ENCODE measurements at places on chromosomes 5 and 9. TPM values are rescaled to one million over a fixed set of nuclear protein-coding genes. Genes with fewer than 3 reads are reported as not detected.

Gene PCDHA10
- total RNA-seq, result 0.56 TPM

Gene SPINK13
- total RNA-seq, result not detected

Gene DPP7
- 76.0 TPM for total RNA-seq

Gene SLC6A19
- not detected for total RNA-seq

Gene MACROH2A1
- total RNA-seq, result 164 TPM

Gene ZNF454
- total RNA-seq, result 1.2 TPM

Gene EQTN
- total RNA-seq, result not detected

Gene MAMDC2
- total RNA-seq, result 10.2 TPM

Gene COMMD10
- 38.9 TPM for total RNA-seq

Gene CMBL
- total RNA-seq, result 6.7 TPM

Gene NUTM2F
- not detected for total RNA-seq

Gene MAST4
- 41.4 TPM for total RNA-seq

Gene ENHO
- not detected for total RNA-seq

Gene SPATA31E1
- total RNA-seq, result not detected

Gene GABRA1
- not detected for total RNA-seq

Gene DBH
- not detected for total RNA-seq

Gene IGIP
- 3.7 TPM for total RNA-seq

Gene ARID3C
- 0.09 TPM for total RNA-seq

Gene IFNA14
- total RNA-seq, result not detected
